ENCODE measurements at places on chromosomes 6 and 20.

GRCh38 chr6:154984146-154984545, 11.0 kb upstream of the TIAM2 start:
- DNase-seq = no peak

DNA sequence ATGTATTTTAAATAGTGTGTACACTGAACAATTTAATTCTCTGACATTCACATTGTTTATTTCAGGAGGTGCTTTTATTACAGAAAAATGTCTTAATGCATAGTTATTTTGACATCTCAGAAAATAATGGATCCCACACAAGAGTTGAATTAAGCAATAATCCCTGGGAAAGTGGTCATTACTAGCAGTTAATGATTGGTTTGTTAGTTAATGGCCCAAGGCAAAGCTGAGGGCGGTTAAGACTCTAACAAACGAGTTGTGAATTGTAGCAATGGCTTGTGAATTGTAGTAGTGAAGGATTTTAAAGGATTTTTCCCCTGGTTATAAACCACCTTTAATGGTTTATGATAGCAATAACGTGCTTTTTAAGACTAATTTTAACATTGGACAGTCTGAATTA, 1316.0 kb upstream of the GJE1 start:
- DNase-seq = no peak

DNA sequence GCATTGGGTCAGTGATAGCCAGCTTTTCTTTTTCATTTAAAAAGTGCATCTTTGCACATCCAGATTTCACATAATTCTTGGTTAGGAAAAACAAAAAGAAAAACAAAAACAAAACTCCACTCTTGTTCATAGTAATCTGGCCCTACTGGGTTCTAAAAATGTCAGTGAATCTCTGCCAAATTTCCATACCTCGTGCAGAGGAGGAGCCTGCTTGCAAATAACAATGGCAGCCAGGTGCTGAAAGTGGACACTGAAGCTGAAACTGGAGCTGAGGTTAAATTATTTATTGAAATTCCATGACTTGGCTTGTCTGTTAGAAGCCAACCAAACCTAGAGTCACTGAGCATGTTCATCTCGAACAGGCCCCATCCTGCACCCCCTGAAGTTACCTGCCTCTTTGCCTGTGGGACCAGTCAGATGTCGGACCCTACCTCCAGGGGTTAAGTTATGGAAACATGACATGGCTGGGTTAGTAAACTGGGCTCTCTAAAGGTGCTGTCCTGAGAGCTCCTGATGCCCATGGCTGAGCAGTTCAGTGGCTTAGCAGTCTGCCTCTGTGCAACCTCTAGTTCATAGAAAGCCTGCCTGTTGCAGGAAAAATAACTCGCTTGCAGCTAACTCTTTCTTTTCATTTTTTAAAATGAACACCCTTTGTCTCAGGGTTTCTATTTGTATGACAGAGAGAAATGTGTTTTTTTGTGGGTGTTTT, 42.7 kb downstream of the CLIC5 start:
- no peak for DNase-seq

GRCh38 chr6:142929751-142930358, 15.1 kb downstream of the HIVEP2 start:
- no peak for DNase-seq

GRCh38 chr6:167058261-167058660, 59.1 kb downstream of the CEP43 start:
- no peak for DNase-seq

DNA sequence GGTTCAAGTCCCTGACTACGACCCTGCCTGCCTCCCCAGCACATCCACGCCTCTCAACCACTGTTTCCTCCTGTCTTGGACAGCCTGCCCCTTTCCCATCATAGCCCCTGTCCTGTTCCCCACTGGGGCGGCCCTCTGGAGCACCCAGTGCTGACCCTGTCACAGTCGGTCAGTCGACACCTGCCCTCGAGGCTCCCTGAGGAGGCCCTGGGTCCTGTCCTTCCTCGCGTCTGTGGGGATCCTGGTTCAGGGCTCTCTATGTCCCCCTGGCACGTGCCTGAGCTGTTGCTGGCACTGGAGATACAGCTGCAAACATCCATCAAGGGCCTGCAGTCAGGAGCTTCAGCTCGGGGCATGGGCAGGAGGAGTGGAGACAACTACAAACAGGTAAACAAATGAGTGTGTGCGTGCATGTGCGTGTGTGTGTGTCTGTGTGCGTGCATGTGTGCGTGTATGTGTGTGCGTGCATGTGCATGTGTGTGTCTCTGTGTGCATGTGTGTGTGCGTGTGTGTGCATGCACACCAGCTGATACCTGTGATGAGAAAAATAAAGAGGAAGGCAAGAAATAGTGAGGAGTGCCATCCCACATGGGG, 132.8 kb downstream of the PHACTR3 start:
- no peak for DNase-seq

- DNase-seq = no peak
Observed at GRCh38 chr6:25137916-25138232, 141.3 kb upstream of the CARMIL1 start.

- no peak for DNase-seq
Observed at GRCh38 chr6:47633141-47633540, 65.2 kb upstream of the ADGRF4 start.

- no peak for DNase-seq
Observed at GRCh38 chr6:105642708-105643107, 239.8 kb upstream of the PREP start.

- no peak for DNase-seq
Observed at GRCh38 chr20:25017257-25017803, 24.8 kb upstream of the APMAP start.

- peak; percentile 29 for DNase-seq
Observed at GRCh38 chr6:30955367-30956042, 14.7 kb downstream of the MUCL3 start.

GRCh38 chr6:101607111-101607690, 213.7 kb downstream of the GRIK2 start:
- no peak for DNase-seq

DNA sequence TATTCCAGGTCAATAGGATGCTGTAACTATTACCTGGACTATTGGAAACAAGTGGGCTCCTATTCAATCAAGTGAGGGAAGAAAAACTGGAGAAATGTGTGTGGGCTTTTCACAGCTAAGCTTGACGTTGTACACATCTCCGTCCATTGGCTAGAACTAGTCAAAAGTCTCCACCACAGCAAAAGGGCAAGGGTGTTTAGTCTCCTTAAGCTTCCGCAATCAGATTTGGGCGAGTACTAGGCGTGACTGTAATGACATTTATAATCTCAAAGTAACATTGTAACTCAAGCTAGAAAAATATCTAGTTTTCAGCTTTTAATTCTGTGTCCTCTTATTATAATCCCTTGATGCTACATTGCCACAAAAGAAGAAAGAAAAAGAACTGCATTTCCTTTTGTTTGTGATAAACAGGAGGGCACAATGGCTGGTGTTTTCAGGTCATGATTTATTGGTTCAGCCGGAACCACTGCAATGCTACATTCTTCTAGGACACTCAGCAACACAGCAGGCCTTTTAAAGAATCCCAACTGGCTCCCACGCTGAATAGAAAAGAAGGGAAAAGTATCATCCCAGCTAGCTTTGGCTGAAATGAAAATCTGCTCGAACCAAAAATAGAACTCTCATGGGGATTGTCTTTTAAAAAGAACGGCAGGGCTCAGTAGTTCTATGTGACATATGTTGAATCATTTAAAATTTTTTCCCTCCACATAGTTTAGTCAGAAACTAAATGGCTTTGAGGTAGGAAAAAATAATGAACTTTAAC, 387.7 kb downstream of the BTBD3 start:
- DNase-seq = no peak

DNA sequence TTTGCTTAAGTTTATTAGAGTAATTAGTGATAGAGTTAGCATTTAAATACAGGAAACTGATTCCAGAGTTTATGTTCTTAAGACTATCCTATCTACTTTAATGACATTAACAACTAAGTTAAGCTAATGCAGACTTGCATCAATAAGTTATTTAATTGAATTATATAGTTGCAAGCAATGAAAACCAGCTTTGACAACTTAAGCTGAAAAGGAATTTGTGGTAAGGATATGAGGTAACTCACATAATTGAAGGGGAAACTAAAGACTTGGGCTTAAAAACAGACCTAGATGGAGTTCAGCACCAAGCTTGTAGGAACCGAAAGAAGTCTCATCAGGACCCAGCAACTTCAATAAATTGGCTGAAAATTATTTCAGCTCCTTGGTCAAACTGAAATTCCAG, 222.3 kb downstream of the IBTK start:
- DNase-seq = no peak

- DNase-seq = no peak
Observed at GRCh38 chr20:63740070-63740626, 572 bp downstream of the SLC2A4RG start.

DNA sequence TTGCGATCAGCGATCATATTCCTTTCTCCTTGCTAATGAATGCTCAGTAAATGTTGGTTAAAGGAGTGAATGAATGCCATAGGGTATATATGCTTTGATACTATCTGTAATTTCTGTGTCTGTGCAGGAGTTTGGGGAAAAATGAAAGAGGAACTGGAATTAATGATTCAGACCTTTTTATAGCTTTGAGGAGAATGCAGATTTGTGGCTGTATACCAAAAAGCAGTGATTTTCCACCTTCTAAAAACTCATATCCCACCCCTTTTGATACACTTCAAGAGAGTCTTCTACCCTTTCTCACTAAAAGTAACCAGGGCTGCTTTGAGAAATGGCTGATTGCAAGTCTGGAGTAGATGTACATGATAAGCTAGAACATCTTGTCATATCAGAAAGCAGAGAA, 26.6 kb upstream of the SUMO4 start:
- no peak for DNase-seq

DNA sequence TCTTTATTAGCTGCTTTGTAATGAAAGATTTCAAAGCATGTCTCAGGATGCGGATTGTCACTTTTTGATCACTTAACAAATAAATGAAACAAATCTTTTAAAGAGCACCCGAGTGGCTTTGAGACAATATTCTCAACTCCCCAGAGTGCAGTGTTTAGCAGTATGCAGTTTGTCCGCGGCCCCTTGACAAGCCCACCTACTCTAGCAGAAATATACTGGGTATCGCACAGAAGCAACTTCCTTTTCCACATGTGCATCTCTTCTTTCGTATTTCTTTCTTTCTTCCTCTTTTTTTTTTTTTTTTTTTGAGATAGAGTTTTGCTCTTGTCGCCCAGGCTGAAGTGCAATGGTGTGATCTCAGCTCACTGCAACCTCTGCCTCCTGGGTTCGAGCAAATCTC, 84.5 kb upstream of the FAM184A start:
- no peak for DNase-seq

- no peak for DNase-seq
Observed at GRCh38 chr20:13322198-13322597, 101.1 kb downstream of the ISM1 start.

- no peak for DNase-seq
Observed at GRCh38 chr6:155381673-155382337, 67.5 kb upstream of the TFB1M start.

DNA sequence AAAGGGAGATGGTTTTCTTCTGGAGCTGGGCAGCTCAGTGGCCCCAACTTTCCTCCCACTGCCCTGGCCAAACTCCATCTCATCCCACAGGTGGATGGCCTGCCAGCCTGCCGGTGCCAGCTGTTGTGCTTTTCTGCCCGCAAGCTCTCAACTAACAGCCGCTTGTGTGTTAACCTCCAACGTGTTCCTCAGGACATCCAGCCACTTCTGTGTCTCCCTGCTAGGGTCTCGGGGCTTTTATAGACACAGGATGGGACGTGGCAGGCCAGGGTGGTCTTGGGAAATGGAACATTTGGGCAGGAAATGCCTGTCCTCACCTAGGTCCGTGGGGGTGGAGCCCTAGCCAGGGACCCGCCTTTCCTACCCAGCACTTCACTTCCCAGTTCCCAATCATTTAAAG, 171.1 kb upstream of the RGS17 start:
- no peak for DNase-seq

GRCh38 chr20:13419477-13419876, 198.4 kb downstream of the ISM1 start:
- DNase-seq = no peak

DNA sequence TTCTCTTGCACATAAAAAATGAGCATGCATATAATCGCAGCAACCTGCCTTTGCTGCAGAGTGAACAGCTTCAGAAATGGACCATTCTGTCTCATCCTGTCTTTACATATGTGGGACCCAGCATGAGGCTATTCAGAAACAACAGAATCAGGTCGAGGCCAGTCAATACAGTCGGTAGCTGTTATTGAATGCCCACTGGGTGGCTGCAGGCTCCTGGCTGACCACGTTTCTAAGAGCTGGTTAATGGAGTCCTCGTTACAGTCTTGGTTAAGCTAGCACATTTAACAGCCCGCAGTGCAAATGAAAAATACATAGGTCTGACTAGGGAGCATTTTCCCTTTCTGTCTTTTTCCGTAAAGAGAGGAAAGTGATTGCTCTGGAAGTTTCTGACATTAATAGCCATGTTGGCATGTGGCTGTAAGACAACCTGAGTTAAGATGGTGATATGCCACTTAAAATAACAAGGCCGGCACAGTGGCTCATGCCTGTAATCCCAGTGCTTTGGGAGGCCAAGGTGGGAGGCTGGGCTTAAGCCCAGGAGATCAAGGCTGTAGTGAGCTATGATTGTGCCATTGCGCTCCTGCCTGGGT, 75.0 kb downstream of the SHLD1 start:
- no peak for DNase-seq

DNA sequence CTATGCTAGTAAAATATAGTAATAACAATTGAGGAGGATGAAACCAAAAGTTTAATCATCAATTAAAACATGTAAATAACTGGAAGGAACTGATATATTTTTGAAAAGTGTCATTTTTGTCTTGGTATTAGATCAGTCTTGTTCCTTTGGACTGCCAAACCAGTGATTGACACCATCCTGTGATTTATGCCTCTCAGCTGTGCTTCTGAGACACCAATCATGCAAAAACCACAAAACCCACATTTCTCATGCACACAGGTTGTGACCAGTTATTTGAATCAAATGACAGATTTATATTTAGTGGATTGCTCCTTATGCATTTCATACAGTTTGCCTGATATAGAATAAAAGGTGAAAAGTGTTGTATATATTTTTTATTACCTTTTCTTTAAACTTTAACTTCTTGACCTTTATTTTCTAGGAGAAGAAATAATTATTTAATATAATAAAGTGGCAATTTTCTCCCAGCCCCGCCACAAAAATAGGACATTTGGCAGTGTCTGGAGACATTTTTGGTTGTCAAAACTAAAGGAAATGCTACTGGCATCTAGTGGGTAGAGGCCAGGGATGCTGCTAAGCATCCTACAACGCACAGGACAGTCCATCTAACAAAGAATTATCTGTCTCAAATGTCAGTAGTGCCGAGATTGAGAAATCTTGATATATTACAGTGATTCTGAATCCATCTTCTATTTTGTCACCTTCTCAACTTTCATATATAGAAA, 383.6 kb downstream of the BCKDHB start:
- DNase-seq = no peak

Data from C1 segment of cervical spinal cord (tissue), 14 donors.